ENCODE measurements at places on chromosomes 4 and X.

- no peak for DNase-seq
Observed at GRCh38 chrX:1283741-1284140, 15.1 kb downstream of the CSF2RA start.

DNA sequence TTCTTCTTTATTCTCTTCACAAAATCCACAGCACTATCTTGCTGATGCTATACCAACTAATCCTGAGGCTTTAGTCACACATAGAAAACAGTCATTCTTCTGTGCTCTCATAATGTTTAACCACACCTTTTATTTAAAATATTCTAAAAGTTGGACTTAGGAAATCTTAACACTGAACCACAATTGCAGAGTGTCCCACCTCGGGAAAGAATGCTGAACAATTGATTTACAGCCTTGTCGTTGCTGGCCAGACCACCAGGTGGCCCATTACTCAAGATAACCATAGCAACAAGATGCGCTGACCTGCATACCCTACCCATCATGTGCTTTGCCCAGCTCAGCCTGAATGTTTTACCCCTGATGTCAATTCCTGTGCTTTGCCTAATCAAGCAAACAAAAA, 100.8 kb downstream of the ARSJ start:
- DNase-seq, result peak; percentile 39

DNA sequence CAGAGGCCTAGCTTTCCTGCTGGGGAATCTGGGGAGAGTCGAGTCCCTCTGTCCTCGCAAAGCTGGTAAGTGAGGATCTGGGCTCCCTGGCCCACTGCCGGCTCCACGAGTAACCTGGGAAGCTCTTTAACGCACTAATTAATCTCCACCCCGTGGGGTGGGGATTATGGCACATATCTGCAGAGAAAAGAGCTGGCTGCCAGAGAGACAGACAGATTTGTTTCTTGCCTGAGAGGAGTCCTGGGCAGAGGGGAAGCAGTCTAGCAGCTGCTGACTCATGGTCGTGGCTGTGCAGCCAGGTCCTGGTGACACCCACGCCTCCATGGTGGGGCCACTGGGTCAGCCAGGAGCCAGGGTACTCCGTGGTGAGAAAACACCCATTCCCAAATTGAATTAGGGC, 14.0 kb downstream of the SORCS2 start:
- DNase-seq, result no peak

- DNase-seq, result no peak
Observed at GRCh38 chrX:118665204-118665603, 62.2 kb upstream of the IL13RA1 start.

DNA sequence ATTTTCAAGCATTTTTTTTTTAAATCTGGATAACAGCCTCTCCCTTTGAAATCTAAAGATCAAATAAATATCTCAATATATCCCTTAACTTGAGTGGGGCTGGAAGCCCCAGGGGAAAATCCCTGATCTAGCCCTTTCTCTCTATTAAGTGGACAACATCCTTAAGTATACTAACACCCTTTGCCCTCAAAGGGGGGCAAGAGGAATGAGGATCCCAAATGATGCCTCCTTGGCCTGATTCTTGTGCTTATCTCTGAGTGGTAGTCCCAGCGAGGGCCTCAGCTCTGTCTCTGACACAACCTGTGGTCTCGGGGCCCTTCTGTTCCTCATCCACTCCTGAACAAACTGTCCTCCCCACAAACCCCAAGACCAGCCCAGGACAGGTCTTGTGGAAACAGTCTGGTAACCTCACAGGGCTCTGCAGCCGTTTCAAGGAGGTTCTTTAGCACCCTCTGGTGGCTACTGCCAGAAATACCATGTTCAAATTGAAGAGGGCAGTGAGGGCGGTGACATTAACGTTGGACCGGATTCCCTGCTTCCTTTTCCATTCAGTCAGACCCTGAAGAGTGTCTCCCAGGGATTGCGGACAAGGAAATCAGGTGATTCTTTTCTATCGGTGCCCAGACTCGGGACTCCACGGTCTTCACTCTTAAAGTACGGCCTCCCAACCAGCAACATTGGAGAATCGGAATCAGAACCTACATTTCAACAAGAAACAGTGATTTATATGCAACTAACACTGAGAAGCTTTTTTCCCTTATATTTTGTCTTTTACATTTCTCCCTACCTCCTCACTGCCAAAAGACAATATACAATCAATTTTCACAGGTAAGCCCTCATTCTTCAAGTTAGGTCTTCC, 13.0 kb downstream of the CXCL13 start:
- DNase-seq, result peak; percentile 86

DNA sequence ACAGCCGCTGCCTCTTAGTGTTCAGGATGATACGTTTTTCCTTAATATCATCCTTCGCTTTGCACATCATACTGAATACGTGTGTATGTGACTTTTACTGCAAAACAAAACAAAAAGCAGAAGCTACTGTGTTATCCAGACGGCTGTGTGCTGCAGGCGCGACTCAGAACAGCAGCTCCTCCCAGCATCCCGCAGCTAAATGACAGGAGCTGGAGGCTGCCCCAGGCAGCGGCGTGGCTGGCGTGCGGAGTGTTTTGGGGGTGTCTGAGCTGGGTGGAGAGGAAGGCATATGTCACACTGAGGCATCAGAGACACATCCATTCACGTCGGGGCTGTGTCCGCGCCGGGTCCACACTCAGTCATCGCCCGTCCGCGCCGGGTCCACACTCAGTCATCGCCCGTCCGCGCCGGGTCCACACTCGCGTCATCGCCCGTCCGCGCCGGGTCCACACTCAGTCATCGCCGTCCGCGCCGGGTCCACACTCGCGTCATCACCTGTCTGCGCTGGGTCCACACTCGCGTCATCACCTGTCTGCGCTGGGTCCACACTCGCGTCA, 16.6 kb downstream of the PCGF3 start:
- no peak for DNase-seq

- no peak for DNase-seq
Observed at GRCh38 chr4:2411786-2412510, 6.5 kb downstream of the ZFYVE28 start.

GRCh38 chr4:83704786-83705185, 168.9 kb downstream of the GPAT3 start:
- no peak for DNase-seq

GRCh38 chr4:115126491-115126890, 13.1 kb upstream of the NDST4 start:
- no peak for DNase-seq

GRCh38 chrX:30039768-30040167, 175.6 kb upstream of the MAGEB2 start:
- DNase-seq, result no peak

DNA sequence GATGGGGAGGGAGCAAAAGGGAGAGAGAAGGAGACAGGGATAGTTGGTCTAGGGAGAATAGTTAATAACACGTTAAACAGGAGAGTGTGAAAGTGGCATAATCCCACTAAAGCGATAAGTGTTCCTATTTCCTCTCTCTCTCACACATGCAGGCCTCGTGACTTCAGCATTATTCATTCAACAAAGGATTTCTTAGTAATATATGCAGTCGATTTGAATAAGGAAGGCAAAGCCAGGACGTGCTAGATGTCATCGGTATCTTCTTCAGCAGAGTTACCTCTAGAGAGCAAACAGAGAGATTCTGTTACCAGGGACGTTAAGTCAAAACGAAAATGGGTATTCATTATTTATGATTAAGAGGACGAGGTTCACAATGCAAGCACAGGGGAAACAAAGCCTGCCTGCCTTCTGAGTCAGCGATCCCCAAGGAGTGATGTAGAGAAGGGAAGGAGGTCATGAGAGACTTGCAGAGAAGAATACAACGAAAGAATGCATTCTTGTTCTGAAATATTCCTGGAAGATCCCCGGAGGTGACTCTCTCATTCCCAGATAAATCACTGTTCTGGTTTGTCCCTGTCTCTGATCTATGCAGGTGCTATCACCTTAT, 1048.4 kb downstream of the NLGN4X start:
- no peak for DNase-seq

Measured in HT-29 (cell line).